ENCODE measurements at places on chromosomes 6 and 20. TPM values are rescaled to one million over a fixed set of nuclear protein-coding genes. Genes with fewer than 3 reads are reported as not detected.

GRCh38 chr6:170202416-170203135 lies 88.3 kb downstream of the DLL1 start:
- no peak for DNase-seq

DNA sequence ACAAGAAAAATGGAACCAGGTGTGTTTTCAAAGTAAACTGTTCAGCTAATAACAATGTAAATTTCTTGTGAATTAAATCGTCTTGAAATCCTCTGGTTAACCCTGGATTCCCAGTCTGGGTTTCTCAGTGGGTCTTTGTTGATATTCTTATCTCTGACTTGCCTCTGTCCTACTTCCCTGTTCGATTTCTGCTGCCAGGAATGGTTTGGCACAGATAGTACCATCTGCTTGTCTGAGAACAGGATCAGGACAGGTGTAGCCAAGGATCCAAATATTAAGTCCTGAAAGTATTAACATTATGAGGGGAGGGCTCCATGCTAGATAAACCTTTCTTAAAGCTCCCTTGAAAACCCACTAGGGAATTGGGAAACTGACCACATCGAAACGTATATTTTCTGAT lies 30.1 kb downstream of the ARFGEF2 start:
- no peak for DNase-seq

The DEFB124 gene
- total RNA-seq = not detected

DNA sequence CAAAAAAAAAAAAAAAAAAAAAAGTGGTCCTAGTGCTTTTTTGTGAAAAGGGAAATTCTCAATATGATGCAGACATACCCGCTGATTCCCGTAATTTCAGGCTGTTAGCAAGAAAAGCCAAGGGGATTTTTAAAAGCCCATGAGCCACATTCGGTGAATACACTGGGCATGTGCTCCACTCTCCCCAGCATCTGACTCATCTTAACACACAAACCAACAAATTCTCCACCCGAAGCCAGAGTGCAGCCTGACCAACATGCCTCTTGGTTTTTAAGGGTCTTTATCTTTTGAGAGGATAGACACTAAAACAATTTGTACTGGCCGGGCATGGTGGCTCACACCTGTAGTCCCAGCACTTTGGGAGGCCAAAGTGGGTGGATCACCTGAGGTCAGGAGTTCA lies 45.5 kb upstream of the CD83 start:
- no peak for DNase-seq

- peak; percentile 42 for DNase-seq
Measured at GRCh38 chr6:99434702-99435530, 9.8 kb upstream of the PNISR start.

The RNF182 gene
- total RNA-seq = 0.38 TPM

- DNase-seq = no peak
Measured at GRCh38 chr6:113047932-113048331, 700.8 kb downstream of the RFPL4B start.

The CENPQ gene
- 2.9 TPM for total RNA-seq

GRCh38 chr6:21406316-21406715 lies 187.2 kb upstream of the SOX4 start:
- no peak for DNase-seq

The CDSN gene
- under 0.01 TPM for total RNA-seq

DNA sequence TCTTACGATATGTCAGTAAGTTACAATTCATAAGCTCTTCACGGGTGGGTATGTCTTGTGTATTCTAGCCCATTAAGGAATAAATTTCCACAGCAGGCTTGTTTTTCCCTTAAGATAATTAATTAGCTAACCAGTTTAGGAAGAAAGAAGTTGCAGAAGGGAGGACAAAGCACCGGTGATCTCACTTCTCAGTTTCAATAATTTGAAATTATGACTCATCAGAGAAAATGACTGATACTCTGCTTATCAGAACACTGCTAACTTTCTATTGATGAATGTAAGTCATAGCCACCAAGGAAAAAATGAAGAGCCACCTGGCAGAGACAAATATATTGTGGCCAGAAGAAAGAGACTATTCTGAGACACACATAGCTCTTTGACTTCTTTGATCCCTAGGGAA lies 35.0 kb upstream of the ENTPD6 start:
- DNase-seq = no peak

GRCh38 chr6:147322299-147323162 lies 118.3 kb downstream of the STXBP5 start:
- no peak for DNase-seq

The PRICKLE4 gene
- 6.4 TPM for total RNA-seq

The SUMO4 gene
- total RNA-seq = 1.0 TPM

GRCh38 chr20:31966991-31967655 lies 828 bp upstream of the XKR7 start:
- DNase-seq = no peak

DNA sequence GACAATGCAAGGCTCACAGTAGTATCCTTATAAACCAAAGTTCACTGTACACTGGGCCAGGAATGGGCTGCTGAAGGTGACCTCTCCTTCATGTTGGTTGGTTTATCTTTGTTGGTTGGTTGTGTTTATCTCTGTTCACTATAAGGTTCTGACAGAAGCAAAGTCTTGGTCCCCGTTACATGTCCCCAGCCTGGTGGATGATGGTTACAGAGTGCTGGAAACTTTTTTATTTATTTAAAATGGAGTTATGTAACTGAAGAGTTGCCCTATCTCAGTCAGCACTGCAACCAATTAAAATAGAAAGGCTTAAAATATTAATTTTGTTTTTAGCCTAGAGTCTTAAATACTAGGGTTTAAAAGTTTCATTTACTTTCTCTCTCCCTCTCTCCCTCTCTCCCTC lies 100.6 kb downstream of the SLC16A10 start:
- DNase-seq = no peak

The MOCS1 gene
- total RNA-seq = 10.4 TPM

- DNase-seq = no peak
Measured at GRCh38 chr20:23291575-23292240, 58.9 kb upstream of the NXT1 start.

GRCh38 chr6:12112540-12113189 lies 100.6 kb downstream of the HIVEP1 start:
- no peak for DNase-seq

The THBD gene
- 7.7 TPM for total RNA-seq

DNA sequence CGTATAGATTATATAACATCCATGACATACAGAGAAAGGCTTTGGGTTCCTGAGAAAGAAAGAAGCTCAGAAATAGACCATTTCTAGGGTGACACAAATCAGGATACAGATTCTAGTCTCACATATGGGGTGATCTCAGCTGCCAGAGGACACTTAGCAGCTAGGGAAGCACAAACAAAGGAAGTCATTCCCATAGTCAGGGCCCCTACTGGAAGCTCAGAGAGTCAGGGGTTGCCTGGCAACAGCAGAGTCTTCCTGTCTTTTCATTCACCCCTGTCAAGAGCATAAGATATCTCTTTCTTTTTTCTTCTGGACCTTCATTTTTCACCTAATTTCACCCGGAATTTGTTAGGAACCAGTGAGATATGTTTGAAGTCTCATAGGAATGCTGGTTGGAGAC lies 81.9 kb upstream of the IYD start:
- DNase-seq = no peak

The SYTL3 gene
- total RNA-seq = 0.51 TPM

DNA sequence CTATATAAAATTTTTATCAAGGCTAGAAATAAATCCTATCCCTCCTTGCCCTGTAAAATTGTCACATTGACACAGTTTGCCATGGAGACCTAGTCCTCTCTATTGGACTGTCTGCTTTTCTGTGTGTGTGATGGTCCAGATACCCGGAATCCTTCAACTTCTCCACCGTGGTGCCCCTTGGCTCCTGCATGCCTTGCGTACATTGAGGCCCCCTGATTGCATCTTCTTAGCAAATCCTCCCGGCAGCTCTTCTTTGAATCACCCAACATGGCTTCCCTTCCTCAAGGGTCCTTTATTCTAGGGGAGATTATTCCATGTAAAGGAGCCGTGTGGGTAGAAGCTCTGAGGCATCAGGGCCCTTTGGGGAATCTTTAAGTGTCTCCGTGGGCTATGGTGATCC lies 219.5 kb downstream of the CDC5L start:
- DNase-seq = no peak

- no peak for DNase-seq
Measured at GRCh38 chr6:125554456-125554855, 195.0 kb upstream of the HEY2 start.

DNA sequence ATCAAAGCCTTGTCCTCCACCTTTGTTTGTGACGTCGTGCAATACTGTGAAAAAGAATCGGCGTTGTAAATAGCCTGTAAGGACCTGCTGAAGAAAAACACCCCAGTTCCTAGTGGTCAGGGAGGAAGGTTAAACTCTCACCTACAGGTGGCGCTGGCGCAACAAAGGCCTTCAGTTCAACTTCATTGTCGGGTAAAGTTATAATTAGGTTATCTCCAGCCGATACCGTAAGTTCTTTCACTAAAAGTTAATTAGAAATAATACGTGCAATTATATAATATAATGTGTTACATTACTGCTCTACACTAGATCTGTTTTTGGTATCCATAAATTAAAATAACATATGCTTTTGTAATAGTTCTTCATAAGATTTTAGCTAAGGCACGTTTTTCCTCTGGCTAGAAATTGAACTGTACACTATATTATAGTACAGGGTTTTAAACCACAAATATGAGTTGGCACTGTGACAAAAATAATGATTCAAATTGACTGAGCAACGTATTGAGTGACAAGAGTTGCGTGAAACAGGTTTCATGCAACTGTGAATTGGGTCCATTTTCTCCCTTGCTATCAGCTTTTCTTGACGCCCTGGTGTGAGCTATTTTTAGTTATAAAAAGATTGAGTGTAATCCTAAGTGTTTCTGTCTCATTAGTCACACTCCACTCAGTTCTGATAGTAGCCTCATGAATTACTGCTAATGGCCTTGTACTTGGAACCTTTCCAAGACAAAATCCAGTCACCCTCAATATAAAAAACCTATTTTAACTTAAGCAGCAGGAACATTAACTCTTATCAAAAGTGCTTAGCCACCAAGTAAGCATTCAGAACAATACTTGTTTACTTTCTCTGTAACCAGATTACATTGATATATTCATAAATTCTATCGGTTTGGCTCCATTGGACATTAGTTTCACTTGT lies 62.3 kb downstream of the KIAA0319 start:
- DNase-seq = peak; percentile 25

GRCh38 chr6:15284743-15285142 lies 38.9 kb downstream of the JARID2 start:
- DNase-seq = peak; percentile 50

DNA sequence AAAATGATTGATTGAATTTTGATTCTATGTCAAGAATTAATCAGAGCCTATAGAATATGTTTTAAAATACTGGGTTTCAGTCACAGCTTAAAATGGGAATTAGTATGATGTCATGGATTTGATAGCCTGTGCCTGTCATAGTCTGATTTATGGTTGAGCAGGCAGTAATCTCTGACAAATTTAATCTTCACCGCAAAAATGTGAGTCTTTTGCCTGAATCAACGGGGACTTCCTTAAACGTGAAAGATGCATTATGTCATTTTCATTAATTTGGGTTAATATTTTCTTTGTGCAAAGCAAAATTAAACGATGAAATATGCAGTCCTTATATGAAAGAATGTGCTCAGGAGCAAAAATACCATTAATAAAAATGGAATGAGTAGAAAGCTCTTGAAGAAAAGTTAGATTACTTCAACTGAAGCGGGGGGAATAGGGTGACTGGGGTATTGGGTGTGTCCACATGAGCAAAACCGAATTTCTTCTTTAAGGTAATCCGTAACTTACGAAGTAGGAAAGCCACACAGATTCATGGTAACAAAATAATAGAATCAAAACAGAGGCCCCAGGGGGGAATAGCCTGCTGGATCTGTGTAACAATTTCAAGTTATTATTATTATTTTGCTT lies 339.6 kb upstream of the NOX3 start:
- no peak for DNase-seq

DNA sequence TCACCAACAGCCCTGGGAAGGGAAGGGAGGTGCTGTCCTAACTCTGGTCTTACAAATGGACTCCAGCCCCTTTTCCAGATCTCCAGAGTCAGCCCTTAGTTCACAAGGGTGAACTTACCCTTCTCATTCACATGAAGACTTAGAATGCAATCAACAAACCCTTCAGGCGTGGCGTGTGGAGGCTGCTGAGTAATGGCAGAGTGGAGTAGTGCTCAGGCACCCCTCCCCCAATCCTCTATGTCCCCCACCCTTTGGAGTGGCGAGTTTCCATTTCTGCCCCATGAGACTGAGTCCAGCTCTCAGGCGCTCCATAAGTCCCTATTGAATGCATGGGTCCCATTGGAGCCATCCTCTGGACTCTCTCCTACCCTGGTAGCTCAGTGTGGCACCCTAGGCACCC lies 3.3 kb downstream of the SNAI1 start:
- peak; percentile 28 for DNase-seq

- DNase-seq = peak; percentile 5
Measured at GRCh38 chr20:21391972-21392352, 5.4 kb downstream of the NKX2-4 start.

DNA sequence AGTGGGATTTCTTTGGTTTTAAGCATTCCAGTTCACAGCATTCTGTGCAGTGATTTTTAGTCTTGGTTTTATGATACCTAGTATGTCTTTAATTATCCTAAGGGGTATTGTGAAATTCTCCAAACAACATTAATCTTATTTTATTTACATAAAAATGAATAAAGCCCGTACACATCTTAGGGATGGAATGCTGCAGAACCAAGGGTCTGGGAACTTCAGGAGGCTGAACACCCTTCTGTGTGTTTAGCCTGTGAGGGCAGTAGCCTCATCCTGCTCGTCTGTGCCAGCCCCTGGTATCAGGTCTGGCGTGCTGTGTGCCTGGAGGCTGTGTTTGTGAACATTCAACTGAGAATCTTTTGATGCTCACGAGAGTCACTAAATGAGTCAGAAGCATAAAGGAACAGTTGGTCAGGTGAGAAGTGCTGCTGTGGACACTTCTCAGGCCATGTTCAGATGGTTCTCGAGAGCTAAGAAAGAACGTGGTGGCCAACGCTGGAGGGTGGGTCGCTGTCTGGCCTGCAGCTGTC lies 25.2 kb upstream of the C20orf204 start:
- no peak for DNase-seq

DNA sequence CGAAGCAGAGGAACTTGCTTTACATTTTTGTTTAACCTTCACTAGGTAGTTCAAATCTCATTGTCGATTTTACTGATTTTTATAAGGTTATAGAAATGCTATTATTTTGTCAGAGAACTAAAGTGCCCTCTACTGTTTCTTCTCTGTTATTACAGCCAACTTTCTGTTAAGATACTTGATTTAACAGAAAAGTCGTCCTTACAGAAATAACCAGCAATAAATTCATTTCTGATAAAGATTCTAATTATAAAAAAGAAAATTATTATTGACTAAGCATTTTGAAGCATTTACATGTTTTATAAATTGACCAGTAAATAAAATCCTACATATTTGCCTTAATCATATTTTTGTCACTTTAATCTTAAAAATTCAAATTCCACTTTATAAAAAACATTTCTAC lies 60.8 kb downstream of the OGFRL1 start:
- peak; percentile 12 for DNase-seq

DNA sequence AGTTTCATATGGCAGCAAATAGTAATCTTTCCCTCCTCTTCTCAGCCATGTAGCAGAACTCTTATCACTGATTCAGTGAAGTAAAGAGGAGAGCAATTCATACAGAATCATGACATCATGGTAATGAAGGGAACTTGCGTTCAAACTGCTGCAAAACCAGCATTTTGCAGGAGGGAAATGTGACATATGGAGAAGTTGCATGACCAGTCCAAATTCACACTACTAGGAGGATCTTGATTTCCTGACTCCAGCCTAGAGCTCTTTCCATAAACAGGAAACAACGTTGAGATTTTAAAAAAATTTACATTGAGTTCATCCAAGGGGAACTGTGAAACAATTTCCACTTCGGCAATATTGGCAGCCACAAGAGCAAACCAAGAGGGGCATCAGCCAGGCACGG lies 63.8 kb downstream of the MBOAT1 start:
- peak; percentile 41 for DNase-seq

The TMEM217 gene
- total RNA-seq = 11.3 TPM

GRCh38 chr6:166639921-166640320 lies 12.9 kb upstream of the RPS6KA2 start:
- no peak for DNase-seq

Data from dermis microvascular lymphatic vessel endothelial cell (primary cell).